Stimulated activated CD8-positive, alpha-beta memory T cell treated with anti-CD3 and anti-CD28 coated beads, Interleukin-7, amount 100 ng/mL, for 1 hour (primary cell): ENCODE measurements at places on chromosomes 7 and 10.

DNA sequence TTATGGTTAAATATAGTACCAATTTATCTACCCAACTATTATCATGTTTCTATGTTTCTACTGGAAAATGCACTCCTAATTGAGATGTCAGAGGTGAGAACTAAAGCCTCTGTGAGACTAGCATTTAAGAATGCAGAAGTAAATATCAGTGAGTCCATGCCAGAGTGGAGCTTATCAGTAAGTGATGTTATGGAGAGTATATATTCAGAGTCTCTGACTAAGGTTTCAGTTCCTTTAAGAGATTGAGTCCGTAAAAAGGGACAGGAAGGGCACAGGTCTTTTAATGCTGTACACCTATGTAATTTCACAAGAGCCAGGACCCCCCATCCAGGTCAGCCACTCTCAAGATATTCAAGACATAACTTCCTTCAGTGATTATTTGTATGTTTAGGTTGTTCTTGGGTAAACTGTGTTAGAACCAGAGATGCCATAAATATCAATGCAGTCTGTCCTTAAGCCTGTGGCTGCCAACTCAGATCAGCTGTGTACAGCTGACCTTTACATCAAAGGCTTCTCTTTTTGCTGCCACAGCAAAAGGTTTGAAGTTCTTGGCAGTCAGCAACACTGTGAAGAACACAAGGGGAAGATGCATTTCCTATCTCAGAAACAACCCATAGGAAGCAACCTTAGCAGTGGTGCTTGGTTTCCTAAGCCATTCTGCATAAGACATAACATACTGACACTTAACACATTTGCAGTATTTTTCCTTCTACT lies 244.8 kb downstream of the BICC1 start:
- DNase-seq = no peak

GRCh38 chr10:54203401-54203800 lies 597.6 kb downstream of the PCDH15 start:
- DNase-seq = no peak

GRCh38 chr10:1175956-1176565 lies 119.9 kb downstream of the WDR37 start:
- no peak for DNase-seq

- no peak for DNase-seq
Observed at GRCh38 chr7:138545123-138545522, 85.1 kb downstream of the TRIM24 start.

DNA sequence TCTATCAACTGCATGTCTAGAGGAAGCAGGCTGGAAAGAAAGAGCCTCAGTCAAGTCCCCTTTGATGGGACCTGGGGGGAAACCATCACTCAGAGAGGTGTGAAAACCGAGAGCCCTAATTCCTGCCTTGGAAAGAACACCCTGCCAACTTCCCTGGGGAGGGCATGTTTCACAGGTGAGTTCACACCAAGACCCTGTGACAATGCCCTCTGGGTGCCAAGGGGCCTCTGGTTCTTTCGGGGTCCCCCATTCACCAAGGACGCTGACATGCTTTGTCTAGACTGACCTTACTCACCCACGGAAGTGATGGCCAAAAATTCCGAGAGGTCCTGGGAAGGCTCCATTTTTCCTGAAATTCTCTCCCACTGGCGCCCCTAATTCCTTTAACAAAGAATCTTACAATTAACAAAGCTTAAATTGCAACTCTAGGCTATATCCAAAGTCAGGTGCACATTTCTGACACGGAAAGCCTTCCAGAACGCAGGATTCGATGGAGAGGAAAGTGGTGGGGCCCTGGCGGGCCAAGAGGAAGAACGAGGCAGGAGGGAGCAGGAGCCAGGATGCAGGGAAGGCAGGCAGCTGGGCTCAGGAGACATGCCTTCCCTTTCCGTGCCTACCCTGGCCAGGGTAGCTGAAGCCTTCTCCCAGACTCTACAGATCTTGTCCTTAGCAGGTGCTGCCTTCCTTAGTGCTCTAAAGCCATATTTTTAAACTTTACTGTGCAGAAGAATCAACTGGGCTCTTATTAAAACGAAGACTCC lies 23.7 kb downstream of the VSTM4 start:
- DNase-seq = no peak

- DNase-seq = no peak
Observed at GRCh38 chr7:50327443-50327842, 22.9 kb downstream of the IKZF1 start.

GRCh38 chr7:47047384-47047783 lies 534.5 kb downstream of the TNS3 start:
- DNase-seq = no peak

- DNase-seq = no peak
Observed at GRCh38 chr7:151625606-151626005, 105.9 kb upstream of the RHEB start.

DNA sequence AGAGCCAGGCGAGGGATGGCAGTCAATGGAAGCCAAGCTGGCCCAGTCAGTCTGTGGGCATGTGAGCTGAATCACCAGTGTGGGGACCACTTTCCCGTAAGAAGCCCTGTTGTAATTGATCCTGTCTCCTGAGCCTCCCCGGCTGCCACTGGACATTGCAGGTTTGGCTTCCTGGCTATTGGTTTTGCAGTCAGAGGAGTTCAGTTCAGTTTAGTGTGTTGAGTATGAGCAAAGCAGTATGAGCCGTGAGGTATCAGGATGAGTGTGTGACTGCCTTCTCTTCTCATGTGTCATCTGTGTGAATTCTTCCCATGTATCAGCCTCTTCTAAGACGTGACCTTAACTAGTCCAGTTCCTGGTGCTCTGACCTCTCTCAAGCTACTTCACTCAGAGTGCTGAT lies 227.4 kb downstream of the PRKG1 start:
- no peak for DNase-seq

DNA sequence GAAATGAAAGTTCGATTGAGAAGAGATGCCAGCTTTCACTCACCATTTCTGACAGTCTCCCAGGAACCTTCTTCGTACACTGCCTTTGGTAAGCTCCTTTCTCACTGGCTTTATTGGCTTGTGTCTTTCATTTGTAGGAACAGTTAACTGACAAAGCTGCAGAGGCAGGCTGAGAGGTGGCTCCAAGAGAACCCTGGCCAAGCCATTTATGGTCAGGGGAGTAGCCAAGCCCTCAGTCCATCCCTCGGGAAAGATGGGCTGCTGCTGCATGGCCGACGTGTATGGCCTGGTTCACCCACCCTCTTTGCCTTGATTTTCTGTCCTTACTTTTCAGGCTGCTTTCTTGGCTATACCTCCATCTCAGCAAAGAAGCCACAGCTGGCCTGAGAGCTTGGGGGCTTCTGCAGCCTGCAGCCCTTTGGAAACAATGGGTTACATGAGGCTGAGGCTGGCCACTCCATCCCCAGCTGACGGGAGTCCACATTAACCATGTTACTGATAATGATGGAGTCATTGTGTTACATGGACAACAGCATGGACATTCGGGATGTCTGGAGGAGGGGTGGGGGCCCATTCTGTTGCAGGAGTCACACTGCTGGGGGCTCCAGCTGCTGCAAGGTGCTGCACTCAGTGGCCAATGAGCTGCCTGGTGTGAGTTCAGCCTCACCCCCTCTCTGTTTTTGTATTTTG lies at the start of gene OPALIN:
TSS of gene OPALIN (minus strand) at position 152 of the 690 bp plus-strand sequence. CDS start at position 46, 106 bp downstream.
- no peak for DNase-seq

DNA sequence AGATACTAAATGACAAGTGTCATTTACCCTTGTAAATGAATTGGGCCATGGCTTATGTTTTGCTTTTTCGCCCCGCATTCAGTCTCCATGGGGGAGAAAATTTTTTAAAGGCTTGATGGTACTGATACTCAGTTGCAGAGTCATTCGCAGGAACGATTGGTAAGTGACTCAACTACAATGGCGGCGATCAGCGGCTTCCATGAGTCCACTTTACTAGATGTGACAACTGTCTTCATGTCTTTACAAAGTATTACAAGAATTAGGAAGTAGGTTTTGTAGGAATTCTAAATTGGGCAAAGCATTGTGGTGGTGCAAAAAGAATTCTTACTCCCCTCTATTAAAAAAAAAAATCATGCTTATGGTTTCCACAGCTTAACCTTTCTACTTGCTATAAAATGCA lies 108.8 kb upstream of the ZEB1 start:
- no peak for DNase-seq

- DNase-seq = no peak
Observed at GRCh38 chr7:115533785-115534184, 496.8 kb downstream of the TFEC start.

- DNase-seq = no peak
Observed at GRCh38 chr10:102400598-102401341, 5.3 kb downstream of the NFKB2 start.

GRCh38 chr7:121019018-121019417 lies 30.5 kb downstream of the CPED1 start:
- no peak for DNase-seq

DNA sequence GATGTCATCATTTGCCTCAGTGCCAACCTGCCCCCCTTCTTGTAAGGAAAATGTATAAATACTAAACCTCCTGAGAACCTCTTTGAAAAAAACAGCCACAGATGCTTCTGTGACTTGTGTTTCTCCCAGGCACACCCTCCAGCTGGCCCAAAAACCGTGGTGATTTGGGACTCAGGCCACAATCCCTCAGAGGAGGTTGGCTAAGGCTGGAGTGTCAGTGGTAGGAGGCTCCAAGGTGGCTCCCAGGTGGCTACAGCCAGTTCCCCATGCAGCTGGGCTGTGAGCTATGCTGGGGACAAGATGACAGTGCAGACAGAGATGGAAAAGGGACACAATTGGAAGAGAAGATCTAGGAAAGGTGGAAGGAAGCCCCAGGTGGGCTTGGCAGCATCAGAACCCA lies 104.7 kb downstream of the CPXM2 start:
- DNase-seq = no peak

DNA sequence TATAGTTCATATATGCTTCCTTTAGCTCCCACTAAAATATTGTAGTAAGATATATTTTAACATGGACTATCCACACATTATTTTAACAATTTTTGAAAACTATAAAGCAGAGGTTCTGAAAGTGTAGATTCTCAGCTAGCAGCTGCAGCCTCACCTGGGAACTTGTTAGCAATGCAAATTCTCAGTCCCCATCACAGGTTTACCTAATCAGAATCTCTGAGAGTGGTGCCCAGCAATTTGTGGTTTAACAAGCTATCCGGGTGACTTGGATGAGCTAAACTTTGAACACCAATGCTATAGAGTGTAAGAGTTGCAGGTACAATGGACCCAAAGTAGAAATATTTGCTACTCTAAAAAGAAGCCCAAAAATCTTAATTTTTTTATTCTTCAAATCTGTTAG lies 99.8 kb upstream of the MDFIC start:
- DNase-seq = no peak

GRCh38 chr7:148142660-148143248 lies 447.8 kb upstream of the C7orf33 start:
- no peak for DNase-seq

DNA sequence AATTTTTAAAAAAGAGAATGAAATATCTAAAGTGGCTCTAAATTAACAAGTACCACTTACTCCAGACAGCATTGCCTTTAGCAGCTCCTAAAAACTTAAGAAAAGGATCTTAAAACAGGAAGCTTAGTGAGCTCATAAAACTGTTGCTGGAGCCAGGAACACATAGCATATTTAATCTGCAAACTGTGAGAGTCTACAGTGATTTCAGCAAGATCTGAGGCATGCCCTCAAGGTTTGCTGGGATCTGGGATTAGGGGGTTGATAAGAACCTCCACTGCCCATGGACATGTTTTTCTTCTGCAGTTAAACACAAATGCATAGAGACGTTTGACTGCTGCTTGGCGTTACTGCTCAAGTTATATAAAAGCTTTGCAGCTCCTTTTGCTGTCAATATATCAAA lies 3.8 kb downstream of the GLI3 start:
- no peak for DNase-seq

DNA sequence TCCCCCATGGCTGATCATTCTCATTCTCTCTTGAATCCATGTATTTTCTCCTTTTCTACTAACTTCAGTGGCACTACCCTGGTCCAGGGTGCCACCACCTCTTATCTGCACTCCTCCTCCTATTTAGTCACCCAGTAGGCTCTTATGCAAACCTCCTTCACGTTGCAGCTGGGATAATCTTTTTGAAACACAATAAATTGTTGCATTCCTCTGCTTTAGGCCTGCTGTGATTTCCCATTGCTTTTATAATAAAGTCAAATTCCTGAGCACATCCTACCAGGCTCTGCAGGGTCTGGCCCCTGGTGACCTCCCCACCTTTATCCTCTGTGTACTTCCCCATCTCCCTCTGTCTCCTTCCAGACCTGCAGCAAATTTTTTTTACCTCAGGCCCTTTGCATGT lies 112.7 kb upstream of the KIAA1217 start:
- DNase-seq = no peak

DNA sequence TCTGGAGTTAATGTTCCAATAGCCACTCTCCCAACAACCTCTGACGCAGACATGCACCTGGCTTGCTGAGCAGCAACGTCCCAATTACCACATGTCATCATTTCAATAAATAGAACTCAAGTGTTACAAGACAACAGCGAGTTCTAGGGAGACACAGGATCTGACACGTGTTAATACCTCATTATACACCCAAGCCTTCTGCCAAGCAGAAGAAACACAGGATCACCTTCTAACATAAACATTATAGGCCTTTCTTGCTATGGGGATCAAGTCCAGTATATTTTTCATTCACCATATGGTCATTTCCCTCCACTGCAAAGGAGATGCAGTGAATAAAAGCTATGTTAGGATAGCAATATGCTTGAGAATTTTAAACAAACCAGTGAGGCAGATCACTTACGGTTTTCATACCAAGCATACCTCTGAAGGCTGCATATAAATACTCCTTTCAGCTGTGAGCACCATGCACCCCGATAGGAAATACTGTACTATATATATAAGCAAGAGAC lies 74.2 kb downstream of the JAZF1 start:
- DNase-seq = no peak

- no peak for DNase-seq
Observed at GRCh38 chr7:109751241-109751640, 1181.6 kb downstream of the DNAJB9 start.

- no peak for DNase-seq
Observed at GRCh38 chr7:157150882-157151281, 12.2 kb downstream of the UBE3C start.

GRCh38 chr10:128067691-128068397 lies 58.4 kb downstream of the MKI67 start:
- DNase-seq = no peak

DNA sequence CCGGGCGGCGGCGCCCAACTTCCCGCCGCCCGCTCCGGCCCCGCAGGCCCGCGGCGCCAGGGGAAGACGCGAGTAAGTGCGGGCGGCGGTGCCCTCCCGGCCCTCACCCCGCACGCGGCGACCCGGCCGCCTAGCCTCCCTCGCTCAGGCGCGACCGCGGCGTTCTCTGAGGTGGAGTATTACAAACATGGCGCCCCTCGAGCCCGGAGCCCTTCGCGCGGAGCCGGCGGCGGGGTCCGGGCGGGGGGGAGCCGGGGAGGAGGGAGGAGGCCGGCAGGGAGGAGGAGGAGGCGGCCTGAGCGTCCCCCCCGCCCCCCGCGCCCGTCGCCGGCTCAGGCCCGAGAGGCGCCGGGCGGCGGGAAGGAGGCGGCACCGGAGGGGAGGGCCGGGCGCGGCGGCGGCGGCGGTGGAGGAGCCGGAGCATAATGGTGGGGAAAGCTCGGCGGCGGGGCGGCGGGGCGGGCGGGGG lies at the start of gene ZMYND11:
TSS of gene ZMYND11 (plus strand) at position 324 of the 469 bp plus-strand sequence. CDS start 44,558 bp downstream, outside the sequence.
- DNase-seq = peak; percentile 53

GRCh38 chr10:79058899-79059841 lies 9.6 kb upstream of the ZMIZ1 start:
- DNase-seq = no peak
